ENCODE measurements at places on chromosomes 5 and 9.

DNA sequence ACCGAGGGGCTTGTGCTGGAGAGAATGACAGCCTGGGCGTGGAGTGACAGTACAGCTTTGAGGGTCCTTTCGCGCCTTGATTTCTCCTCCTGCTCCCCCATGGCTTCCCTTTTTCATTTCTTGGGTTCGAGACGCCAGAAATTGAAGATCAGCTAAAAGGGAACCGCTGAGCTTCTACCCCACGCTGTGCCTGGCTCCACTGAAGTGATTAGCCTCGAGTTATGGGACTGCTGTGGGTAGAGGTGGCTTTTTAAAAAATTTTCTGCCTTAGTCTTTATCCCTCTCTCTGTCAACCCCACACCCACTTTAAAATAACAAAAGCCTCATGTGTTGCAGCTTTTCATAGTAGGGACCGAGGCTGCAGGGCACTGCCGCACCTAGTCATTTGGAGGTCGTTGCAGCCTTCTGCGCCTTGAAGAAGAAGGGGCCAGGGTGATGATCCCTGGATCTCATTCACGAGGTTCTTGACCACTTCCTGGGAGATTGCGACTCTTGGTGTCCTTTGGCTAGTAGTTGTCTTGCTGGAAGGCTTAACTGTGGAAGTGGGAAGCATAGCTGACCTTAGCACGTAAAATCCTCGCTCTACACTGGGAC, 603 bp downstream of the PPIP5K2 start:
- DNase-seq: no peak

- DNase-seq: no peak
Observed at GRCh38 chr5:154686490-154686889, 68.7 kb upstream of the LARP1 start.

DNA sequence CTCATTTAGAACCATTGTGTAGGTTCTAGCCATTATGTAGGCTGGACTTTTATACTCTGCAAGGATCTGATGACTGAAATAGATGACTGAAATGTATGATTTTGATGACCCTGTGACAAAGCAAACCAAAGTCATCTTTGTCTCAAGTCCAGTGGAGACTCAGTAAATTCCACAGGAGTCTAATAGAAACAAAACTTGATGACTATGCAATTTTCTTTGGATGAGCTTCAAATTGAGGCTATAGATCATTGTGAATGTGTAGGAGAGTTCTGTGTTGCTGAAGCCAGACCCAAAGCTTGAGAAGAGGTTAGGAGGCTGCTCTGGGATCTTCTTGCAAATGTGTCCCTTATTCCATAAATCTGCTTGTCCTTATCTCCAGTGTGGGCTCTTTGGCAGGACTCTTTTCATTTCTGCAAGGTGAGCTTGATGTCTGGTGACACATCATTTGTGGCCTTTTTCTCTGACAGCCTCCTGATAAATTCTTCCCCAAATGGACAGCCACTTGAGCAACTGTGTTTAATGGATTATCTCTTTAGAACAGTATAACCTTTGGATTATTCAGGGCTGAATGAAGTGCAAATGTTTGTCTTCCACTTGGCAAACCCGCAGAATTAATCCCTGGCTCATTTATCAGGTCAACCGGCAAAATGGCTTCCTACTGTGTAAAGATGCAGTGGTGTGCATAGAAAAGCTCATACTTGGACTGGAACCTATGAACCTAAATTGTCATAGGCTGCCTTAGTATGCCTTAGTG, 235.1 kb upstream of the ANKH start:
- DNase-seq: no peak

DNA sequence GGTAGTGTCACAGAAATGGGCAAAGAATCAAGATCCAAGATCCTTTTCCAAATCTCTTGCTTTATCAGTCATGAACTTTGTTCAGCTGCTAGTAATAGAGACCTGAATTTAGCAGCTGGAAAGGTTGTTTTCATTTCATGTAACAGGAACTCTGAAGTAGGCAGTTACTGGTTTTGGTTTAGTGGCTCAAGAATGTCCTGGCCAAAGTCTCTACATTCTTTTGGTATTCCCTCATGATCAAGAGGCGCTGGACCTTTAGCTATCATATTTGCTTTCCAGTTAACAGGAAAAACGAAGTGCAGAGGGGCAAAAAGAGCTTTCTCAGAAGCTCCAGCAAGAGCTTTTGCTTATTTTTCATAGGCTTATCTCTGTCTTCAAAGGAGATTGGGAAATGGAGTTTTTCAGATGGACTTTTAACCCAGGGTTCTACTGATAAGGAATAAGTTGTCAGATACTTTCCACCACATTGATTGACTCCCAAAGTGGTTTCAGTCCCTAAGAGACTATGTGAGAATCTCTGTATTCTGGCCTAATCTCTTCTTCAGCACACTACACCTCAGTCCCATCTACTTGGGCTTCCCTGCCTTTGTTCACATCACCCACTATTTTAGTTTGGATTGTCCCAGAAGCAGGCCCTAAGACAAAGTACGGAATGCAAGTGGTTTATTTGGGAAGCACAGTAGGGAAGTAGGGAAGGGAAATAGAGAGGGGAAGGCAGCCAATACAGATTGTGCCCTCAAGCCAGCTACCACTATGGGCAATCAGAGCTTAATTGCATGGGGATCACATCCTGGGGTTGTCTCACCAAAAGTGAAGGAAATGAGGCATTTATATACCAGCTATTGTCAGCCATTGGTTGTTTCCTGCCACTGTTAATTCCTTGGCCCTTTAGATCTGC, 359.3 kb downstream of the LRRC70 start:
- no peak for DNase-seq

DNA sequence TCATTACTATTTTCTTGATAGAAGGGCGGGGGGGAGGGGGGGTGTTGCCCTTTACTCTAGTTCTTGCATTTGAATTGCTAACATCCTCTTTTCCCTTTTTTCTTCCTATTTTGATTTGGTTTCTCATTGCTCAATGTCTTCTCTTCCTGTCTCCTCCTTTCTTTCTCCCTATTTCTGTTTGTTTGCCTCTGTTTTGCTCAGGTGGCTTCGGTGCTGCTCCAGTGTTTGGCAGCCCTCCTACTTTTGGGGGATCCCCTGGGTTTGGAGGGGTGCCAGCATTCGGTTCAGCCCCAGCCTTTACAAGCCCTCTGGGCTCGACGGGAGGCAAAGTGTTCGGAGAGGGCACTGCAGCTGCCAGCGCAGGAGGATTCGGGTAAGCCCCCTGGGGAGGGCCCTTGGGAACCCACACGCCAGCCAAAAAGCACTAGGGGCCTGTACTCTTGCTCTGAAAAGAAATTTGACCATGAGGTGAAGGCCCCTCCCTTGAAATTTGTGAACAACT, 48.3 kb downstream of the FAM78A start:
- DNase-seq: no peak
